ENCODE measurements at places on chromosomes 13 and 19.

DNA sequence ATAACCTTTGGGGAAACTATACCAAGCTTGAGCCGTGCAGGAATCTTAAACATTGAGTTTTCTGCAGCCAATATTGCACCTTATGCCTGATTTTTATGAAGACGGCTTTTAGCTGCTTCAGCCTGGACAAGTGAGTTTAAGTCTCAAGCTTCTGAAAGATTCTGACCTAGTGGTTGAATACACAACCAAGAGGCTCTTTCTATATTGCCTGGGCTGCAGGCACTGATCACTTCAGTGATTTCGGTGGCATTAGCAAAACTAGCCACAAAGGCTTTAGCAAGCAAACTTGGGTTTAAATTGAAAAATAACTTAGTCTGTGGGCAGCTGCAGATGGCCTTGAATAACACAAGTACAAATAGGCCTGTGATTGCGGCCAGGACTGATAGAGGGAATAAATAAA lies 29.3 kb upstream of the RFXAP start:
- no peak for DNase-seq

DNA sequence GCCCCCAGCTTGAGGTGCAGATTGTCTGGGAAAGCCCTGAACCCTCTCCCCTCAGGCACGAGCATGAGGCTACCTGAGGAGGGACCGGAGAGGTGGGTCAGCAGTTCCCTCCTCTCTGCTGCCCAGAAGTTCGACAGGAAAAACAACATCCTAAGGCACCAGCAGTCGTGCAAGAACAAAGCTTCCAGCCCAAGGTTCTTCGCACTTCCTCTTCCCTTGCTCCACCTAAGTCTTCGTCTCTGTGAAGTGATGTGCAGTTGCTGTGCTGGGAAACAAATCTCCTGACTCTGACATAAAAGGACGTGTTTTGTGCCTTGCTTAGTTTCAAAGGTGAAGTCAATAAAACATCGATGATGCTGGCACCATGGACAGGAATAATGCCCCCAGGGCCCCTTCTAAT lies 173.3 kb downstream of the USP12 start:
- DNase-seq: no peak

DNA sequence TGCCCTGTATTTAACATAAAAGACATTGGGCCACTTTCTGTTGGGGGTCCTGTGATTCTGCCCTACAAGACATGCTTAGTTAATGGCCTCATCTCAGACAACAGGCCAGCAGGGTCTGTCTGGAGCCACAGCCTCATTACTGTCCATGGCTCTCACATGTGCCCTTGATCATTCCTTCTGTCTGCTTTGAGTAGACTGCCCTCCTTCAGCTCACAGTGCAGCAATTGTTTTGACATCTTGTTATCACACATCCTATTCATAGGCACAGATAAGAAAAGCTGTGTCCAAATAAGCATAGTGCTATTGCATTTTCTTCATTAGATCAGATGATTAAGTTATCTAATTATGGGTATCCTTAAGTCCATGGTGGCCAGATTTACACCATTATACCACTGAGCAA lies 127.9 kb downstream of the KCTD12 start:
- no peak for DNase-seq

DNA sequence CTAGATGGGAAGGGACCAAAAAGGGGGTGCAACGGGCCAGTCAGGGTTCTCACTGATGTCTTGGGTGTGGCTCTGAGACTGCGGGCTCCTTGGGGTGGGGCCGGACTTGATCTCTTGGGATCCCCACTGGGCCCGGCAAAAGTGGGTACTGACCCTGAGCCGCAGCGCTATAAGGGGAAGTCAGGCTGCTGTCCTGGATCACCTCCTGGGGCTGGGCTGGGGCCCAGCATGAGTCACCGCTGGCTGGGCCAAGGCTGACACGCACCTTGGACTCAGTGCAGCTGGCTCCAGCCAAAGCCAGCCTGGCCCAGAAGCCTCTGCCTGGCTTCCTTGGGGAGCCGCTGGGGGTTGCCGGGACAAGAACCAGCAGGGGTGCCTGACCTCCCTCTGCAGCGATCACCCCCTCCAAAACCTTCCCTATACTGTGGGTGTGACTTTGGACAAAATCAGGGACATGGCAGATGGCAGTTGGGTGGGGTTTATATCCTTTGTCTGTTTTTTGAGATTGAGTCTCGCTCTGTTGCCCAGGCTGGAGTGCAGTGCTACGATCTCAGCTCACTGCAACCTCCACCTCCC lies 617 bp upstream of the IQCN start:
- no peak for DNase-seq

- no peak for DNase-seq
Measured at GRCh38 chr13:97130190-97130589, 91.9 kb upstream of the MBNL2 start.

GRCh38 chr13:37365496-37365895 lies 233.1 kb downstream of the POSTN start:
- no peak for DNase-seq

GRCh38 chr13:30685987-30686386 lies 49.4 kb upstream of the ALOX5AP start:
- no peak for DNase-seq

DNA sequence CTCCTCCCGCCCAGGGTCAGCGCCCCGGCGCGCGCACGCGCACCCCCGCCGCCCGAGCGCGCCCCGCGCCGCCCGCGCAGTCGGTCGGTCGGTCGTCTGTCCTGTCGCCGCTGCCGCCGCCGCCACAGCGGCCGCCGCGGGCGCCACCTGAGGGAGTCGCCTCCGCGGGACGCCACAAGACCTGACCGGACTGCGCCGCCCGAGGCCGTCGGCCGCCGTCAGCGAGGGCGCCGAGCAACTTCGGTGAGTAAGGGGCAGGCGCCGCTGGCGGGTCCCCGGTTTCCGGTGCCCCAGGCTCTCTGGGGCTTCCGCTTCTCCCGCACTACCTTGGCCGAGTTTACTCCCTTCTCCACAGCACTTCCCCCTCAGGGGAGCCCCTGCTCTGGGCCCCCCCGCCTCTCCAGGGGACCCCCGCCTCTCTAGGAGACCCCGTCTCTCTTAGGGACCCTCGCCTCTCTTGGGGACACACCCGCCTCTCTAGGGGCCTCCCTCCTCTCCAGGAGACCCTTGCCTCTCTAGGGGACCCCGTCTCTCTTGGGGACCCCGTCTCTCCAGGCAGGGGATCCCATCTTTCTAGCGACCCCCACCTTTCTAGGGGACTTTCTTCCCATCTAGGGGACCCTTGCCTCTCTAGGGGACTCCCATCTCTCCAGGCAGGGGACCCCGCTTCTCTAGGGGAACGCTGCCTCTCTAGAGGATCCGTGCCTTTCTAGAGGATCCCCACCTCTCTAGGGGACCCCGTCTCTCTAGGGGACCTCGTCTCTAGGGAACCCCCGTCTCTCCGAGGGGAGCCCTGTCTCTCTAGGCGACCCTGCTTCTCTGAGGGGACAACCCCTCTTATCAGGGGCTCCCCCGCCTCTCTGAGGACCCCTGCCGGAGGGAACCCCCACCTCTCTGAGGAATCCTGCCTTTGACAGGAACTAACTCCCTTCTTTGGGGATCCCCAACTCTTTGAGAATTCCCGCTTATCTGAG lies 19.3 kb upstream of the GATAD2A start:
- no peak for DNase-seq

GRCh38 chr13:27482983-27483382 lies 32.6 kb upstream of the MTIF3 start:
- no peak for DNase-seq

GRCh38 chr13:38321654-38322053 lies 28.0 kb upstream of the UFM1 start:
- DNase-seq: no peak

GRCh38 chr19:805600-806550 lies 8.6 kb downstream of the PTBP1 start:
- DNase-seq: no peak

- DNase-seq: no peak
Measured at GRCh38 chr19:39997638-39998216, 867 bp downstream of the ZNF546 start.

DNA sequence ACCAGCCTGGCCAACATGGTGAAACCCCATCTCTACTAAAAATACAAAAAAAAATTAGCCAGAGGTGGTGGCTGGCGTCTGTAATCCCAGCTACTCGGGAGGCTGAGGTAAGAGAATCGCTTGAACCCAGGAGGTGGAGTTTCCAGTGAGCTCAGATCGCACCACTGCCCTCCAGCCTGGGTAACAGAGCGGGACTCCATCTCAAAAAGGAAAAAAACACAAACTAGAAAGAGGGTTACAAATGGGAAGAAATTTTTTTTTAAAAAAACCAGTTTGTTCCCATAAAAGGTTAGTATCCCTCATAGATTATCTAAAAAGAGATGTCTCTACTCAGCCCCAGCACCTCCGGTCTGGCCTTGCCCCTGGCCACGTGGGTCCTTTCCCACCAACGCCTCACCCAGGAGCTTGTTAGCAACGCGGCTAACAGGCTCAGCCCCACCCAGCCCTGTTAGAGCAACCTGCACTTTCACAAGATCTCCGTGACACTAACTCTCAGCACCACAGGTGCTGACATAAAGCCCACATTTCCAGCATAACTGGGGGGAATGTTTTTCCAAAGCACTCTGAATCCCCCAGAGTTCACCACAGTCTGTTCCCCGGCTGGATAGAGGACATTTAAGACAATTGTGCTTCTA lies 4.3 kb downstream of the DMKN start:
- no peak for DNase-seq

- DNase-seq: no peak
Measured at GRCh38 chr19:2270157-2270422, 11.9 kb downstream of the PEAK3 start.

DNA sequence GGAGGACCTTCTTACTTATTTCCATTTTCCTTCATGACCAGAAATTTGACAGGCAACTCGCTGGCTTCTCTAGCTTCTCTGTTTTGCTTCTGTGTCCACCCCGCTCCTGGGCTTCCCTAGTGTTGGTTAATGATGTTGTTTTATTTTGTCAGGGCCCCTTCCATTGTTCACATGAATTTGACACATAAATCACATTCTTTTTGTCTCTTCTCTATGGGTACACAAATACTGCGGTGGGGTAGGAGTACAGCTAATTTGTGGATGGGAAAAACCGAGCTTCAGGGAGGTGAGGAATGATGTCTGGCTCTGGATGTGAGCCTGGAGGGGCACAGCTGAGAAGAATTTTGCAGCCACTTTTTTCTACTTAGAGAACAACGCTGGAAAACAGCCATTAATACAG lies 199.8 kb downstream of the DNAJC15 start:
- no peak for DNase-seq

DNA sequence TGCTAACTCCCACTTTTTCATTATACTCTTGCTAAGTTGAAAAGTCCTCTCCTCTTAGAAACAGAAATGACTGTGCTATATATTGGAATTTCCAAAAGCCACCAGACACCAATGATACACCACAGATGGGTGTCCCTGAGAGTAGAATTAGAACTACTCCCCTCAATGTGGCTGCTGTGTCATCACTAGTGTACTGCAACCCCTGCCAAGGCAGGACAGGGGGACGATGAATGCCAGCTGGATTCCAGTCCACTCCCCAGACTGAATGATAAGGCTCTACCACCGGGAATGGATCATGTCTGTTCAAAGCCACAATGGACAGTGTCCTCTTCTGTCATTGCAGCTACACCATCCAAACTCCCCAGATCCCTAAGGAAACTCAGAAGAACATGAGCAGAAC lies 69.7 kb upstream of the EDNRB start:
- DNase-seq: no peak

DNA sequence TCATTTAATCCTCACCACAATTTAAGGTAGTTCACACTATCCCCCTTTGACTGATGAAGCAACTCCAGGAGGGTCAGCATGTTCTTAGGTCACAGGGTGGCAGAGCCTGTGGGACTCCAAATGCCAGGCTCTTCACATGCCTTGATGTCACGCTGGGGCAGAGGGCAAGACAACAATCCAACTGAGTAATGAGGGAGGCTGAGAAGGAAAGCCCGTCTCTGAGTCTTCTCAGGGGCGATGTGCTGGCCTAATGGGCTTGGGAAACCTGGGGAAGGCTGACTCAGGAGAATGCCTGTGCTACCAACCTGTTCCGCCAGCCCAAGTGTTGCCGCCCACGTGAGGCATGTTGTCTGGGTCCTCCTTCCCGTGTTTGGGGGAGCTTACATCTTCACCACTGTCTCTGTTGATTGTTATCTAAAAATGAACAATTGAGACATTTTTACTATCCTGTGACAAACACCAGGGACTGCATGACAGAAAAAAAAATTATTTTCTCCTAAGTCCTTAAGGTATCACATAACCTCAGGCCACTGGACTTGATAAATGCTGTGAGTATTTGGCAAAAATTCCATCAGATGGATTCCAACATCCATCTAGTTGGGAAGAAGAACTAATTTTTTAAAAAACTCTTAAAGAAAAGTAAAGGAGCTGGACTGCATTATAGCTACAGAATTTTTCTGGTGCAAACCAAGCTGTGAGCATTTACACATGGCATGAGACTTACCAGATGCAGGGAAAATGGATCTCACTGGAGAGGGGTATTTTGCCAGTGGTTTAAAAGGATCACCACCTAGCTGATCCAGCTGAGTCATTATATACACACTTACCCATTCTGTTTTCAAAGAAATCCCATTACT lies 157.5 kb downstream of the RGCC start:
- no peak for DNase-seq

DNA sequence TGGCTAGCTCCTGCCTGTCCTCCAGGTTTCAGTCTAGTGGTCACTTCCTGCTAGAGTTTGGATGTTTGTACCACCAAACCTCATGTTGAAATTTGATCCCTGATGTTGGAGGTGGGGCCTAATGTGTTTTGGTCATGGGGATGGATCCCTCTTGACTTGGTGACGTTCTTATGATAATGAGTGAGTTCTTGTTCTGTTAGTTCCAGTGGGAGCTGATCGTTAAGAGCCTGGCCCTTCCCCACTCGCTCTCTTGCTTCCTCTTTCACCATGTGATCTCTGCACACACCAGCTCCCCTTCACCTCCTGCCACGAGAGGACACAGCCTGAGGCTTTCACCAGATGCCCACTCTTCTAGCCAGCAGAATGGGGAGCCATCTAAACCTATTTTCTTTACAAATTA lies 86.8 kb upstream of the SCEL start:
- DNase-seq: no peak

GRCh38 chr19:33310606-33311325 lies 8.4 kb upstream of the CEBPA start:
- DNase-seq: no peak

GRCh38 chr19:19502281-19502680 lies 13.1 kb downstream of the TSSK6 start:
- no peak for DNase-seq

DNA sequence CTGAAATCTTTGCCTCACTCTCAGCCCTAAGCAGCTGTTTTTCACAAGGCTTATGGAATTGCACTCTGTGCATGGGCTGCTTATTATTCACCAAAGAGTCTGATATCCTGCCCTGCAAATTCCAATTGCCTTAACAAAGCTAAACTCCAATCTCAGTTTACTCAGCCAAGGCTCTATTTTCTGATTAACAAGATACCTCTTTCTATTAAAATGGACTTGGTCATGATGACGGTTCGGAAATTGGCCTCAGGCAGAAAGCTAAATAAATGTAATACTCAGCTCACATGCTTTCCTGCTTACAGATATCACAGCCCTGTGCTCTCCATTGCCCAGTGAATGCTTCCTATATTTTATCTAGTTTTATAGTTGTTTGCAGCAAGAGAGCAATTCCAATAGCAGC lies 1270.8 kb downstream of the PCDH9 start:
- no peak for DNase-seq

- peak; percentile 32 for DNase-seq
Measured at GRCh38 chr13:99269627-99270241, 11.6 kb upstream of the GPR18 start.

- DNase-seq: no peak
Measured at GRCh38 chr19:11699931-11700794, 38.6 kb downstream of the ZNF823 start.

- no peak for DNase-seq
Measured at GRCh38 chr13:109773276-109773675, 13.1 kb downstream of the IRS2 start.

All from NCI-H1092 (cell line).